ENCODE measurements at places on chromosomes 3 and 15.

GRCh38 chr3:187750513-187751123, 5.3 kb upstream of the BCL6 start:
- no peak for DNase-seq

DNA sequence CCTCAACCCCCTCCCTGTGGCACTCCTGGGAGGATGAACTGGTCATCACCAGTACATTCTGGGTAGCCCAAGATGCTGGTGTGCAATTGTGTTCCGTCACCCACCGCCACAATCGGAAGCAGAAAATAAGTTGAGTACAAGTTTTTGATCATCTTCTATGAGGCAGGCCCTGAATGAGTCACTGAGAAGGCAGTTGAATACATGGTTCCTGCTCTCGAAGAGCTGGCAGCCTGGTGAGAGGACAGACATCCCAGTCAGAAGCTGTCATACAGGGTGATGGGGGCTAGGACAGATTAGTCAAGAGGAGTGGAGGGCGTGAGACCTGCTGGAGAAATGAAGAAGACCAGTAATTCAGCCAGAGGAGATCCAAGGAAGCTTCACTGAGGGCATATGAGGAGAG, 6.2 kb downstream of the CEMIP start:
- no peak for DNase-seq

- no peak for DNase-seq
Observed at GRCh38 chr3:127092776-127093175, 100.2 kb upstream of the PRR23E start.

DNA sequence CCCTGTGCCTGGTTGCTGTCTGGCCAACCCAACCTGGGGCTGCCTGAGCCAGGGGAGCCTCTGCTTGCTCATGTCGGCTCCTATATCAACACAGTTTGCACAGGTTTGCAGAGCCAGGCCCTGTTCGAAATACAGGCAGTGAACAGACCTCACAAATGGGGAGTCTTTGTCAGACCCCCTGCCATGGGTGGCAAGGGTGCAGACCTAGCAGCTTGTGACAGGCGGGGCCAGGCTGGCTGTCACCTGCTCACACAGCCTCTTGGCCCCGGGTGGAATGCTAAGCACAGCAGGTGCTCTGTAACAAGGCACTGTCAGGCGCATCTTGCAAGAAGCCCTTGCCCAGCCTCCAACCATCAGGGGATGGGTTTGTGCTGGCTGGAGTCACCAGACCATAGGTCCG, 47.3 kb downstream of the BDH1 start:
- no peak for DNase-seq

GRCh38 chr15:49528289-49528688, 92.3 kb downstream of the FAM227B start:
- no peak for DNase-seq
